ENCODE measurements at places on chromosomes 5 and 9.

DNA sequence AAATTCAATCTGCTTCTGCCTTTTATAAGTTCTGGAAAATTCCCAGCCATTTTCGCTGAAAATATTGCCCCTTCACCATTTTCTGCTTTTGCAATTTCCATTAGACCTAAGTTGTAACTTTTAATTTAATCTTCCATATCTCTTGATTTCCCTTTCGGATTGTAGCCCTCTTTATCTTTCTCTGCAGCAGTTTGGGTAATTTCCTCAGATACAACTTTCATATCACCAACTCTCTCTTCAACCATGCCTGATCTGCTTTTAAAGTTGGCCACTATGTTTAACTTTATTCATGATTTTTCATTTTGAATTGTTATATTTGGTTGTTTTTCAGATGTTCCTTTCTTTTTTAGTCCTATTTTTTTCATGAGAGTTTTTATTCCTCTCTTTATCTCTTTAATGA lies 157.0 kb upstream of the VLDLR start:
- no peak for DNase-seq

GRCh38 chr9:27352457-27353165 lies 55.7 kb upstream of the EQTN start:
- DNase-seq, result no peak

DNA sequence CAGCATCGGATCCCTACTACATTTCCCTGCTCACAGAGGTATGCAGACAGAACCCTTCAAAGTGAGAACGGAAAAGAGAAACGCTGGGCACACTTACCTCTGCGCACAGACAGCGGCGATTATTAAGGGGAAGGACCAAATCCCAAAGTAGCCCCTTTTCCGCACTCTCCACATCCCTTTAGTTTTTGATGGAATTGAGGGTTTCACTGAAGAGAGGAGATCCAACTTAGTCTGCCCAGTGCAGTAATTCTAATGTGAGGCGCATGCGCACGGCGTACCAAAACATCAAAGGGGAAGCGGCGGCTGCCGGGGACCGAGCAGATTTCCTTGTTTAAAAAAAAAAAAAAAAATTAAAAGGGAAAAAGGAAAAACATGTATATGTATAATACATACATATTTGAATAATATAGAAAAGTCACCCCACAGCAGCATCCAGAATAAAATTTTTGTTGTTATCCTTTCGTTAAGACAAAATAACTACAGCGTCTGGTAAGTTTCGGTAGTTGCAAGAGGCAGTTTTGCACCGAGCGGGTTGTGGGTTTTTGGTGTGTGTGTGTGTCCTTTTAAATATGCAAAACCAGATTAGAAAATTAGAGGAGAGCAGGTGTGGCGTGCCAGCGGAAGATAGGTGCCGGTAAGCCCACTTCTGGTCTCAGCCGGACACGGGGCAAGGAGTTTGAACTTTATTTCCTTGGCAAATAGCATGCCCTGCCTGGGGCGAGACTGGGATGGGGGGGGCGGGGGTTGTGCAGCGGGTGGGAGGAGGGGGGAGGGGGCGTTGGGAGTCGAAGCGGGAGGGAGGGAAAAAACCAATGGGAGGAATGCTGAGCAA lies at the start of gene GABRB2:
Gene GABRB2, minus strand, starts transcription at position 256 of the 832 bp plus-strand sequence. Its CDS starts 82 bp downstream, at position 174.
- DNase-seq, result peak; percentile 28

- DNase-seq, result peak; percentile 69
These were observed 224.4 kb downstream of the EBF1 start for GRCh38 chr5:158875272-158875679.

- no peak for DNase-seq
These were observed 893 bp upstream of the SH2D3C start for GRCh38 chr9:127779136-127779981.

DNA sequence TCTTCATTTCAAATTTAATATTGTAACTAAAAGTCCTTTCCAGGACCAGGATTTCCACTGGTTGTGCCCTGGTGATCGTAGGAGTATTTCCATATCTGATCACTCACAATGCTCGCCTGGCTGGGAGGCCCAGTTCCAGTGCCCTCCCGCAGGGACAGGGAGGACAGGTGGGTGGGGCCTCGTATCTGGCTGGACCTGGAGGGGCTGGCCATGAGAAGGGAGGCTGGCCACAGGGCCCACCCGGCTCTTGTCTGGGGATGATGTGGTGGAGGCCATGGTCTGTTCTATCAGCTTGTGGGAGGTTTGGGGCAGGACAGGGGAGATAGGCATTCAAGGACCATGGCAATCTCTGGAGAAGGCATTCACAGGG lies 286.4 kb downstream of the GADD45G start:
- DNase-seq, result no peak

DNA sequence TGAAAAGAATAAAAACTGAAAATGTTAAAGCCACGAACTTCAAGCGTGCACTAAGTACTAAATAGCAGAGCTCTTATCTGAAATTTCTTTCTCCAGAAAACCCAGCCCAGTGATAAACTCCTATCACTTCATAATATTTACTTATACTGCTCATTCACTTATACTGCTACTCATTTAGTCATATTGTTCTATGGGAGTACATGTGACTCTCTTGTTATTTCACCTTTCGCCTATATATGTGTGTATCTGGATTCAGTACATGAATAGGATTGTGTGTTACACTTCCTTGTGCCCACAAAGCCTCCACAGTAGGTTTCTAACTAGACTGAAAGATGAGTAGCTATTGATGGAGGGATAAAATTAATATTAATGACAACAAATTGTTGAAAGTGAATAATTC lies 526.8 kb upstream of the GRAMD2B start:
- no peak for DNase-seq

DNA sequence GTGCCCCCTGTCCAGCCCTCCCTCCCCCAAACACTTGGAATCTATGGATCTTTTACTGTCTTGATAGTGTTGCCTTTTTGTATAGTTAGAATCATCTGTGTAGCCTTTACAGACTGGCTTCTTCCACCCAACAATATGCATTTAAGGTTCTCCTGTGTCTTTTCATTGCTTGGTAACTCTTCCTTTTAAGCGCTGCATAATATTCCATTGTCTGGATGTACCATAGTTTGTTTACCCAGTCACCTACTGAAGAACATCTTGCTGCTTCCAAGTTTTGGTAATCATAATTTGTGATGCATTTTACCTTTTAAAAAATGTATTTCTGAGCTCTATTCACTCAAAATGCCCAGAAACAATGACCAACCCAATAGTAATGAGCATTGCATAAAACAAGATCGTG lies 17.7 kb upstream of the LMX1B start:
- no peak for DNase-seq

- DNase-seq, result no peak
These were observed 115.2 kb downstream of the PRDM6 start for GRCh38 chr5:123204251-123204650.

DNA sequence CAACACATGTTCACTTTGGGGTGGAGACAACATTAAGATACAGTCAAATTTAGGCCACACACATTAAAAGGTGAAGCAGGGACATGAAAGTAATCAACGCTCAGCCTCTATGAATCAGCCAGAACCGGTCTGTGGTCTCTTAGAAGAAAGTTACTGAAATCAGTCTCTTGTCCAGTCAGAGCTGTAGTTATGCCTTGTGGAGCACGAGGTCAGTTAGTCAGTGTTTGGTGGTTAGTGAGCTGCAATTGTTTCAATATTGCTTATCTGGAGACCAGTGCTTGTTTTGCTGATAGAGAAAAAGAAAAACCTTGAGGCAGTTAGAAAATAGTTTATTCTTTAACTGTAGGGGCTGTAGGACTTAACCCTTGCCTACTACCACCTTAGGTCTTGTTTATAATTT lies 157.8 kb upstream of the RASEF start:
- peak; percentile 73 for DNase-seq

- no peak for DNase-seq
These were observed 209.3 kb downstream of the NR3C1 start for GRCh38 chr5:143194206-143194605.

GRCh38 chr5:135695656-135696313 lies 117.0 kb upstream of the CXCL14 start:
- DNase-seq, result no peak

DNA sequence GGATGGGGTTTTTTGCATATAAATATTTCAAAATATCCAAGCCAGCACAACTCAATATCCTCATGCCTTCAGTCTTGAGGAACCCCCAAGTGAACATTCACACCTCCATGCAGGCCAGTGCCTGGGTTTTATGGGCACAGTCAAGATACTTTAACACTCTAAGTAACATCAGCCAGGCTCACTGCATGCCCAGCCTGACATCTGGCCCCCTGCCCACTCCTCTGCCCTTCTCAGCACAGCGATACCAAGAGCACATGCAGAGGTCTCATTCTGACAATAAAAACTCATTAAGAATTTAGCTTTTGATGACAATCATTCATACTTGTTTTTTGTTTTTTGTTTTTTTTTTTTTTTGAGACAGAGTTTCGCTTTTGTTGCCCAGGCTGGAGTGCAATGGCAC lies 250.0 kb downstream of the CWC27 start:
- no peak for DNase-seq

- DNase-seq, result no peak
These were observed 56.9 kb downstream of the ANKRD55 start for GRCh38 chr5:56176155-56176798.

GRCh38 chr5:66967102-66967501 lies 229.5 kb downstream of the CD180 start:
- peak; percentile 82 for DNase-seq

DNA sequence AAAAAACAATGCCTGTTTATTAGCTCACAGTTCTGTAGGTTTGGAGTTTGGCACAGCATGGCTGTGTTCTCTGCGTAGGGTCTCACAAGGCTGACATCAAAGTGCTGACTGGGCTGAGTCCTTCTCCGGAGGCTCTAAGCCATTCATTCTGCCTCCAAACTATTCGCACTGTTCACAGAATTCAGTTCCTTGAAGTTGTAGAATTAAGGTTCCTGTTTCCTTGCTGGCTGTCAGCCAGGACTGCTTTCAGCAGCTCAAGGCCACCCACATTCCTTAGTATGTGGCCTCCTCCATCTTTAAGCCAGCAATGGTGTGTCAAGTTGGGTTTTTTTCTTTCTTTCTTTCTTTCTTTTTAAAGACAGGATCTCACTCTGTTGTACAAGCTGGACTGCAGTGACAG lies 161.9 kb downstream of the CDH6 start:
- no peak for DNase-seq

DNA sequence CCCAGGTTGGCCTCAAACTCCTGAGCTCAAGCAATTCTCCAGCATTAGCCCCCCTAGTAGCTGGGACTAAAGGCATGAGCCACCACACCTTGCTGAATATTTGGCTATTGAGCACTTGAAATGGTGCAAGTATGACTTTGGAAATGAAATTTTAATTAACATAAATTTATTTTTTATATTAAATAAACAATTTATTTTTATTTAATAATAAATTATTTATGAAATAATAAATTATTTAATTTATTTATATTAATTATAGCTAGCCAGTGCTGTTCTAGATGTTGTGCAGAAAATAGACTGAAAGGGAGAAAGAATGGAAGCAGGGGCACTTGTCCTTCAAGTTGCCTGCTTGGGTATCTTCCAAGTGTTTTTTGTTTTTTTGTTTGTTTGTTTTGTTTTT lies 40.0 kb upstream of the CTNNA1 start:
- no peak for DNase-seq

- DNase-seq, result peak; percentile 25
These were observed 35.7 kb upstream of the GABRP start for GRCh38 chr5:170747851-170748250.

DNA sequence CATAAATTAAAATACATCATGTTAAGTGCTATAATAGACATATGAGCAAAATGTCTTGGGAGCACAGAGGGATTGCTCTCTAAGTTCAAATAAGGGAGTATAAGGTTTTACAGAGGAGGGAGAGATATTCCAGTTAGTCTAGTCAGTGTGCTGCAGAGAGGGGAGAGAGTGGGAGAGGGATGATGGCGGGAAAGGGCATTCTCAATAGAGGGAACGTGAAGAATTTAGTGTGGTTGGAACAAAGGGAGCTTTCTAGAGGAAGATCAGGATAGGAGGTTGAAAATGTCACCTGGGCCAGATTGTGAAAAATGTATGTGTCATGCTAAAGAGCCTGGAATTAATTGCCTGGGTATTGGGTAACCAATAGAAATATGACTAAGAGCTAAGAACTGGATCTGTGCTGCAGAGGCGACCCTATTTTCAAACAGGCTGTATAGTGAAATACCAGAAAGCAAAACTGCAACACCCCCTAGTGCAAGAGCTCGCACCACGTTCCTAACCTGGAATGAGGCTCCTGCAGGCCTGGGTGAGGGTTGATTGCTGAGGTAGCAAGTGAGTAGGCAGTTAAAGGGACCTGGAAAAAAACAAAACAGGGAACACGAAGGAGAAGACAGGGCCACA lies 791.8 kb upstream of the C9orf72 start:
- DNase-seq, result no peak

GRCh38 chr9:91994422-91994821 lies 44.4 kb upstream of the ROR2 start:
- no peak for DNase-seq

GRCh38 chr5:142098931-142099330 lies 9.6 kb upstream of the NDFIP1 start:
- no peak for DNase-seq

DNA sequence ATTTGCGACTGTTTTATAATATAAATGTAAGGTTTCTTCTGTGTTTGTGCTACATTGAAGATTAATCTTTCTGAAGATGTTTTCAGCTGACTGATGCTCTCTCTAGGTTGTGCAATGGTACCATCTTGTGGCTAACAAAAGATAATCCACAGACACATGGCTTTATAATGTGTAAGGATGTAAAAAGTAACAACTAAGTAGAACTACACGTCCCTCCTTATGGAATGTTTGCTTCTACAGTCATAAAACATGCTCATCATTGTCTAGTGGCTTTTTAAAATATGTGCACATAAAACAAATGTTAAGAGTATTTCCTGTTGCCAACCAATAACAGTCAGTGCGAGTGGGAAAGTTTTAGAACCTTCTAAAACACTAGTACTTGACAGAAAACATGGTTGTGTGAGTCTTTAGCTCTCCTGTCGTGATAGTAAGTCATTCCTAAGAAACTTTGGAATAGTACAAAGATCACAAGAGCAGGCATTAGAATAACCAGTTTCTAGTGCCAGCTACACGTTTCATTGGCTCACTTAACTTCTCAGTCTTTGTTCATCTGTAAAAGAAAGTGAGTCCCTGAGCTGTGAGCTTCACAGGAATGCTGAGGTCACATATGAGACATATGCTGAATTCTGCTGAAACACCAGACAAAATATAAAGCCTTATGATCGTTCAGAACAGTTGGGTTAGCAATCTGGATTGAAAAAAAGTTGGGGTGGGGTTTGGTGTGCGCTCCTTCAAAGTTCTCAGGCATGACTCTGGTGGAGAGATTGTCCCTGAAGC lies 75.7 kb upstream of the GLIS3 start:
- peak; percentile 60 for DNase-seq

- DNase-seq, result no peak
These were observed 16.8 kb downstream of the CCT5 start for GRCh38 chr5:10266839-10267238.

DNA sequence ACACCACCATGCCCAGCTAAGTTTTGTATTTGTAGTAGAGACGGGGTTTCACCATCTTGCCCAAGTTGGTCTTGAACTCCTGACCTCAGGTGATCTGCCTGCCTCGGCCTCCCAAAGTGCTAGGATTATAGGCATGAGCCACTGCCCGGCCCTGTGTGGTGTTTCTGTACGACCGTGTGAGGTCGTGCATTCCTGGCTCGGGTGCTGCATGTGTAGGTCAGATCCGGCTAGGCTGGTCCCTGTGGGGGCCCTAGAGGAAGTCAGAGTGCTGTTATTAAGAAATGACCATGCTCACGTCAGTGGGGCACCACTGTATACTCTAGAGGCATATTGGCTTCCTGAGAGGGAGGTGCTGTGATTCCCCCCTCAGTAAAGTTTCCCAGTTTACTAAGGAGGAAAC lies 13.7 kb downstream of the WNK2 start:
- no peak for DNase-seq

All from kidney capillary endothelial cell (primary cell).